ENCODE measurements at places on chromosomes 1 and 21. TPM values are rescaled to one million over a fixed set of nuclear protein-coding genes. Genes with fewer than 3 reads are reported as not detected.

The DYNLT5 gene
- total RNA-seq: not detected

- H3K4me1 ChIP-seq: peaks cover 4% of the 10 kb centered on the region
- no peak overlapping the region for H3K27ac ChIP-seq
- peaks cover 3% of the 10 kb centered on the region for H3K27me3 ChIP-seq
- no peaks in the 10 kb centered on the region for H3K36me3 ChIP-seq
- no peak for DNase-seq
These were observed 27.2 kb upstream of the TSPAN2 start for GRCh38 chr1:115116512-115116911.

DNA sequence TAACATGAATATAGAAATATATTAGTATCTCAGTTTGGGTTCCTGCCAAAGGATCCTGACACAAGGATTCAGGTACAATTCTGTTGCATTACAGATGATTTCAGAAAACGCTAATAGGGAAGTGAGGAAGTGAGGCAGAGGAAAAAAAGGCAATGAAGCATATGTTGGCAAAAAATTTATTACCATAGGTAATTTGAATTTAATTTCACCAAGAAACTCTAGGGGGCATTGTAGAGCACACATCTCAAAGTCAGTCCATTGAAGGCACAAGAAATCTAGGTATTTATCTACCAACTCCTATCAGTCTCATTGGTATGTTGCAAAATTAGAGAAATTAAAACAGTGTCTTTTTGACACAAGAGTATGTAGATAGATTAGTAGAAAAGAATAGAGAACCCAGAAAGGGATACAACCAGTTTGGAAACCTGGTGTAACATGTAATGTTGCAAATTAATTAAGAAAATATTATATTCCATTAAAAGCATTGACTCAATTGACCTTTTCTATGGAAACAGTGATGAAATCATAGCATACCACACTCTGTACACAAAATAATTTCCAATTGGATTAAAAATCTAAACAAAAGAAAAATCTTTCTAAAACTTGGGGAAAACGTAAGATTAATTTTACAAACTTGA, 104.9 kb upstream of the SNX7 start:
- no peak overlapping the region for H3K27ac ChIP-seq
- H3K4me3 ChIP-seq: no peak overlapping the region
- H3K27me3 ChIP-seq: no peaks in the 10 kb centered on the region
- no peaks in the 10 kb centered on the region for H3K36me3 ChIP-seq
- DNase-seq: no peak

The FCRL4 gene
- not detected for total RNA-seq

DNA sequence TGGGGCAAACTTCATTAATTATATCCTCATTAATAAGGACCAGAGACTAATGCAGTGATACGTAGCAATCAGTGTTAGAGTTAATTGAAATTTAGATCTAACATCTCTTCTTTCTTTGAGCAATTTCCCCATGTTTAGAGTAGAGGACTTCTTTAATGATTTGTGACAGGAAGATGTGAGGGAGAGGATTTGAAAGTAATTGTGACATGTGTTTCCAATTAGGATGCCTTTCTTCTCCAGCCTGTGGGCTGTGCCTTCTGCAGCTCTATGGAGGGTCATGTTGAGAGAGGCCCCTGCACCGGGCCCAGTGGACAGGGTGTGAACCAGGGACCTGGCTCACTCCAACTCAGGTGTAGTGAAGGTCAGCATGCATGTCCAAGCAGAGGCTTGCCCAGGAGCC, 103.0 kb downstream of the GREM2 start:
- no peak overlapping the region for H3K4me3 ChIP-seq
- H3K27me3 ChIP-seq: no peaks in the 10 kb centered on the region
- H3K36me3 ChIP-seq: no peaks in the 10 kb centered on the region
- no peak for DNase-seq
- no peak overlapping the region for H3K27ac ChIP-seq

- H3K4me1 ChIP-seq: peaks cover 4% of the 10 kb centered on the region
- H3K27ac ChIP-seq: no peak overlapping the region
- H3K36me3 ChIP-seq: no peaks in the 10 kb centered on the region
- DNase-seq: no peak
- no peak overlapping the region for H3K4me3 ChIP-seq
- H3K27me3 ChIP-seq: no peaks in the 10 kb centered on the region
These were observed 84.6 kb upstream of the SSX2IP start for GRCh38 chr1:84774669-84775534.

DNA sequence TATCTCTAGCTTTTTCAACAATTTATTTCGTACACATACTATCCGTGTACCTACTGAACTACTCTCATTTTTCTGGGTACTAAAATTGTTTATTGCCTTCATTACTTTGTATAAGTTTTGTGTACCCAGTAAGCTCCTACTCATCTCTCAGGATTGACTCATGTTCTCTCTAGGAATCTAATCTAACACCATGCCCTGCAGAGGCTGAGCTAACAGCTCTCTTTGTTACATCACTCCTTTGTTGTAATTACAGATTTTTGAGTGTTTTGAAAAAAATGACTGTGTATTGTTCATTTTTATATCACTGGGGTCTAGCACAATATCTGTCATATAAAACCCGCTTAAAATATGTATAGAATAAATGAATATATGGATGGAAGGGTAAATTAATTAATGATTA, 167.1 kb downstream of the ATP6V1G3 start:
- peaks cover 5% of the 10 kb centered on the region for H3K36me3 ChIP-seq
- H3K4me1 ChIP-seq: peaks cover 7% of the 10 kb centered on the region
- peaks cover 2% of the 10 kb centered on the region for H3K27me3 ChIP-seq

The TSSK3 gene
- 1.6 TPM for total RNA-seq

The CNIH3 gene
- 1.8 TPM for total RNA-seq

All from activated CD4-positive, alpha-beta T cell treated with anti-CD3 and anti-CD28 coated beads for 36 hours (primary cell).